ENCODE measurements at places on chromosomes 3 and 15.

- no peak for DNase-seq
These were observed 47.2 kb downstream of the PPARG start for GRCh38 chr3:12336099-12336498.

- DNase-seq: peak; percentile 21
These were observed 143.4 kb downstream of the FEZF2 start for GRCh38 chr3:62229908-62230307.

- DNase-seq: no peak
These were observed 61.5 kb downstream of the C3orf38 start for GRCh38 chr3:88211096-88211890.

GRCh38 chr15:81466741-81467140, 92.7 kb upstream of the TMC3 start:
- DNase-seq: no peak
